ENCODE measurements at places on chromosomes 12 and 14.

GRCh38 chr12:112049351-112049750, 36.1 kb downstream of the ERP29 start:
- no peak for DNase-seq

DNA sequence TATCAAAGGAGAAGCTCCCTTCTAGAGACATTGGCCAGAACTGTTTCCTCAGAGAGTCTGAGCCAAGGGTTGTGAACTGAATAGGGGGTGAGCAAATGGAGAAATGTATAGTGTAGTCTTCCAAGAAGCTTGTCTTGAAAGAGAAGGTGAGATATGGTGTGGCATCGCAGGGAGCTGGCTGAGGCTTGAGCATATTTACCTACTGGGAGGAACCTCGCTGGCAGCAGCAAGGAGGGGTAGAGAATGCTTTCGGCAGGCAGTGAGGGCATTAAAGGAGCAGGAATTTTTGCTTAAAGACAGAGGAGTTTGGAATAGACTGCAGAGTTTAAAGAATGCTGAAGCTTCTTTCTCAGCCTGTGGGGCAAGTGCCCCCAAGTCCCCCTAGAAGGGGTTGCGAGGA, 59.3 kb upstream of the PRMT8 start:
- no peak for DNase-seq

- peak; percentile 77 for DNase-seq
These were observed 281.7 kb upstream of the AMIGO2 start for GRCh38 chr12:47361389-47362021.

DNA sequence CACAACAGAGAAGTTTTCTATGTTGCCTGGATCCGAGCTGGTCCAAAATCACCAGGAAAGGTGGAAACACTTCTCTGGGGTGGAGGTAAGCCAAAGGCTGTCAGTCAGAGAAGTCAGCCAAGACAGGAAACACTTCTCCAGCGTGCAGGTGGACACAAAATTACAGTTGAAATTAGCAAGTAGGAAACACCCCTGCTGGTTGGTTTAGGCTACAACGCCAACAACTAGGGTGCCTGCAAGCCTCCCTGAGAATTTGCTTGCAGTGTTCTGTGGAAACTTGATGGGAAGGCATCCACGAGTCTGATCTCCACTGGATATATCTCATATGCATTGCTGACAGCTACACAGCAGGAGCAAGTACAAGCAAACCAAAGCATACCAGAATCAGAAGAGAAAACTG, 600.5 kb downstream of the RERGL start:
- no peak for DNase-seq

GRCh38 chr14:30883508-30884294, 9.3 kb downstream of the COCH start:
- DNase-seq: no peak

GRCh38 chr14:94545131-94545841, 16.0 kb upstream of the SERPINA4 start:
- no peak for DNase-seq

- DNase-seq: no peak
These were observed 36.6 kb downstream of the KRT76 start for GRCh38 chr12:52740584-52740983.

GRCh38 chr12:3325736-3326135, 165.3 kb upstream of the PRMT8 start:
- DNase-seq: no peak

DNA sequence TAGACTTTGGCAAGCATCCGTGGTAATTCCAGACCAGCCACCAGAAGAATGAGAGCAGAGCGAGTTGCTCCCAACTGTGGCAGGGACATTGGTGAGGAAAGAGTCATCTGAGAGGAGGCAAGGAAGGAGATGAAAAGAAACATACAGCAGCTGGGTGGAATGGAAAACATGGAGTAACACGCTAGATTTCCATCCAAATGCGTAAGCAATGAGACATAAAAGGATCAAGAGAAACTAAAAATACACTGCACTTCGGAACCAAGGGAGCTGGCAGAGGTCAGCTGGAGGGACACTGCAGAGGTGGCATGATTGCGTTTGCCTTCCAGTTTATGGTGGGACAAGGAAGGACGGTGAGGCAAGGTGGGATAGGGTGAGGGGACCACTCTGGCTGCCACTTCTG, 82.9 kb downstream of the DDX51 start:
- DNase-seq: no peak

DNA sequence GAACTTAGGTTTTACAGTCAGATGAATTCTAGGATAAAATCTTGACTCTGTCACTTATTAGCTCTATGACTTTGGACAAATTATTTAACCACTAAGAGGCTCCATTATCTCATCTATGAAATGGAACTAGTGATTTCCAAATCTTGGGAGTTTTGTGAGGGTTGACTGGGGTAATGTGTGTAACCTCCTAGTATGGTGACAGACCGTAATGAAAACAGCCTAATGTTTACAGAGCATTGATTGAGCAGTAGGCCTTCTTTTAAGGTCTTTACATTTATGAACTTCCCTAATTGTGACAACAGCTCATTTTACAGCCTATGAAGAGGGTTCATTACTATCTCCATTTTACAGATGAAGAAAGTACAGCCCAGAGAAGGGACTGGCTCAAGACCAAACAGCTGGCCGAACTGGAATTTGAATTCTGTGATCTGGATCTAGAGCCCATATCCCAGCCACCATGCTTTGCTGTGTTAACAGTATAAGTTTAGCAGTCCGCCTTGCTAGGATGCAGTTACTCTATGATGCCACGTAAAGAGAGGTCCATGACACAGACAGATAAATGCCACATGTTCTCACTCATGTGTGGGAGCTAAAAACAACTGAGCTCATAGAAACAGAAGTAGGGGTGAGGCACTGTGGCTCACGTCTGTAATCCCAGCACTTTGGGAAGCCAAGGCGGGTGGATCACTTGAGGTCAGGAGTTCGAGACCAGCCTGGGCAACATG, 9.1 kb upstream of the FBXL14 start:
- no peak for DNase-seq

- no peak for DNase-seq
These were observed 22.2 kb upstream of the GPR132 start for GRCh38 chr14:105087308-105087962.

DNA sequence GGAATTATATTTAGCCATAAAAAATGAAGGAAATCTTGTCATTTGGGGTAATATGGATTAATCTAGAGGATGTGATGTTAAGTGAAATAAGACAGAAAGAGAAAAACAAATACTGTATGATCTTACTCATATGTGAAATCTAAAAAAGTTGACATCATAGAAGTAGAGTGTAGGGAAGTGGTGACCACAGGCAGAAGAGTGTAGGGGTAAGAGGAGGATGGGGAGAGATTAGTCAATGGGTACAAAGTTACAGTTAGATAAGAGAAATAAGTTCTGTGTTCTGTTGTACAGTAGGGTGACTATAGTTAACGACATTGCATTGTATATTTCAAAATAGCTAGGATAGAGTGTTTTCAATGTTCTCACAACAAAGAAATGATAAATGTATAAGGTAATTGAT, 87.0 kb downstream of the TSHR start:
- no peak for DNase-seq

- no peak for DNase-seq
These were observed 17.3 kb downstream of the HIP1R start for GRCh38 chr12:122852336-122853275.

- no peak for DNase-seq
These were observed 116.1 kb downstream of the PLEKHA5 start for GRCh38 chr12:19245666-19246065.

DNA sequence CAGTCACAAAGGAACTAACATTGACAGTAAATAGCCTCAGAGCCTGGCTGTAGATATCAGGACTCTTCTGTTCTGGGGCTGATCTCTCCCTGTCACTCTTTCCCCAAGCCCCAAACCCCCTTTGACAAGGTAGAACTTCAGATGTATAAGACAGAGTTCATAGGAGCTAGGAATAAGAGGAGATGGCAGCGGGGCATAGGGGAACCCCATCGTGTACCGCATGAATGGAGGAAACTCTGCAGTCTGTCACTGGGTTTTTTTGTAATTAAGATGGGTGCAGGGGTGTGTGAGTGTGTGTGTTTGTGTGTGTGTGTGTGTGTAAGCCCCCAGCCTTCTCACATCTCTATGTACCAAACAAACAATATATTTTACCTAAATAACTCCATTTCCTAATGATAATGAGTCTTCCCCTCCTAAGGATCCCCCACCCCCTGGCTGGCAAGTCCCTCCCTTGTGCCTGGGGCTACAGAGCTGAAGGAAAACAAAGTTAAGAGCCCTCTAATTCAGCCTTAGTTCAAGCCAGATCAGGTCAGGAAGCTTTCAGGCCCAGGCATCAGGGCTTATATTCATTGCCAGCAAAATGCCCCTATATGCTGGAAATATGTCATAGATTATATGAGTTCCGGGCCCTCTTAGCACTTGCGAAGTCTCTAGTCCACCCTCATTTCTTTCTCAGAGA, 9.1 kb upstream of the HOXC4 start:
- DNase-seq: no peak

DNA sequence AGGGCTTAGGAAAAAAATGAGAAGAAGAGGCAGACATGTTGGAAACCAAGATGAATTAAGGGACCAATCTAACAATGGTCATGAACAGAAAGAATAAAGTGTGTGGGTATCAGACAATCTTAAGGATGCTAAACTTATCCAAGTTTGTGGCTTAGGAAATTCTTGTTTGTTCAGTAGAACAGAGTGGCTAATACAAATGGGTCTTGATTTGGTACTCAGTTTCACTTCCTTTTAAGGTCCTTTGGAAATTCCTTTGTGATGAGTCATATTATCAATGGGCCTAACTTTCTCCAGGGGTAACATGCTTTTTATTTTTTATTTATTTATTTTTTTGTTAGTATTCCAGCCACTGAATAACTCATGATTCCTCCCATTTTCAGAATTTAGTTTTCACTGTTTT, 1154.7 kb upstream of the FLRT2 start:
- DNase-seq: no peak

DNA sequence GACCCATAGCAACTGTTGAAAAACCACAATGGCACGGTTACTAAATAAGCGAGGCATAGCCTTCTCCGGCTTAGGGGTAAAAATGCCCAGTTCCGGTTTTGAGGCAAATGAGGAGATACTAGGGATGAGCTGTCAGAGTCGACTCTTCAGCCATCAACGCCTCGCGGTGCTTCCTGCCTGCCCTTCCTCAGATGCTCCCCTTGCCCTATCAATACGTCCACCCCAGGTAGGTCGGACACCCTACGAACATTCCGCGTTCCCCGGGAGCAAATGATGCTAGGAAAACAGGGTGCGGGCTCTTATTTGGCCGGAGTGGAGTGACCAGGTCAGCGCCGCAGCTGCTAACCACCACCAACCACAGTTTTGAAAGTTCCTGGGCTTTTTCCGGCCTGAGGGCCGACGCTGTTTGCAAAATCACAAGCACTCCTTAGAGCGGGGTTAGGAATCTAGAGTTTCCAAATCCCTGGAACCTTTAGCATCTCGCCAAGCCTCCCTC, 1.2 kb downstream of the SRSF9 start:
- DNase-seq: peak; percentile 29

- no peak for DNase-seq
These were observed 266.2 kb downstream of the KTN1 start for GRCh38 chr14:55845963-55846825.

DNA sequence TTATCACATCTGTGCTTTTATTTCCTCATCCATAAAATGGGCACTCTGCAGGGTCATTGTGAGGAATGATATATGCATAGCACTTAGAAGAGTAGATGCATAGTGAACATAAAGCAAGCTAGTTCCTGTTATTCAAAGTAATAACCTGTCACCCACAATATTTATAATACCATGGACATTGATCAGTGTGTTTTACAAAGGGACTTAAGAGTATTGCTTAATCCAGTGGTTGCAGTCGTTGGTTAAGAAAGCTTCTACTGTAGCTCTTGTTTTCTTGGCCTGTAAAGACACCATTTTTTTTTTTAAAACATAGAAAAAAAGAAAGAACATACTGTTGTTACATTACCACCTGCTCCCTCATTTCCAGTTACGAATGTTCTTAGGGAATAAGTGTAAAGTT, 13.1 kb downstream of the METAP2 start:
- no peak for DNase-seq

DNA sequence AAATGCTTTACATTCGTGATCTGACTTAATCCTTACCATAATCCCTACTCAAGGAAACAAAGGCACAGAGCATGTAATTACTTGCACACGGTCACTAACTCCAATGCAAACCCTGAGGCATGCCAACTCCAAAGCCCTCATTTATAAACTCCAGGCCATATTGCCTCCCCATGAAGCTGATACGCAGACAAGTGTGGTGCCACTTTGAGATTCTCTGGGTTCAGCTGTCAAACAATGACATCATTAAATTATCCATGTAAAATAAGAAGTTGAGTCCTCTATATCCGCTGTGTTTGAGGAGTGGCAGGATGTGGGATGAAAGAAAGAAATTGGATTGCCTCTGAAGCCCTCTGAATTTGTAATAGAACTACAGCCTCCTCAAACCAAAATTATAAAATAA, 62.8 kb downstream of the ANO4 start:
- DNase-seq: no peak

GRCh38 chr14:101109347-101109638, 205.8 kb upstream of the RTL1 start:
- no peak for DNase-seq

- no peak for DNase-seq
These were observed 70.9 kb upstream of the PPP4R3A start for GRCh38 chr14:91580876-91581577.
